ENCODE measurements at places on chromosomes 12 and 14.

GRCh38 chr14:104817930-104818713 is 17.2 kb downstream of the ZBTB42 start:
- no peak for DNase-seq

DNA sequence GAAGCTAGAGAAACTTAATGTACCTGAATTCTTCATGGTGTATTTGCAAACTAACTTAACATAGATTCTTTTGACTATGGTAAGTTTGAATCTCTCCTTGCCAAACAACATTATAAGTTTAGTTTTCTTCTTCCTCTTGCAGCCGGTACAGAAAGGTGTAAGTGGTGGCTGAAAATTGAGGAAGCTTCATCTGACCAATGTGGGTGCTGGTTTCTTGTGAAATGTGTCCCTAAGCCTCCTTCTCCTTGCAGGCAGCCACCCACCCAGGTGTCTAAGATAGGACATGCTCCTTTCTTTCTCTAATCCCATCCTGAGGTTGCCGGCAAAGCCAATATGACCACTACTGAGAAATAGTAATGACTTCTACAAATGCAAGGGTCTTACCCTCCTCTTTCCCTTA is 20.6 kb downstream of the GSG1 start:
- no peak for DNase-seq

GRCh38 chr12:107553211-107553765 is 132.3 kb upstream of the PWP1 start:
- no peak for DNase-seq

- DNase-seq: no peak
Observed at GRCh38 chr12:105858981-105859710, 279.6 kb downstream of the NUAK1 start.

DNA sequence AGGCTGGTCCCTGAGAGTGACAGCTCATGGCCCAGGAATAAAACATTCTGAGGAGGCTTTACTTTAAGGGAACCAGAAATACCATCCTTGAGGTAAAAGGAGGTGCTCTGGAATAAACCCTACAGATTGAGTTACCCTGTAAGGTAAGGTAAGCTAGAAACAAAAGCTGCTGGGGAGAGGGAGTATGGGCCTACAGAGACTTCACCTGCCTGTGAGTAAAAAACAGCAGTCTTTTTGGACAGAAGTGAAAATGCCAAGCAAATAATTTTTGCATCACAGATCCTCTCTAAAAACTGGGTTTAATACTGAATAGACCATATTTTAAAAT is 41.2 kb downstream of the CORO1C start:
- no peak for DNase-seq

- DNase-seq: no peak
Observed at GRCh38 chr12:103524238-103524875, 28.6 kb upstream of the C12orf42 start.

DNA sequence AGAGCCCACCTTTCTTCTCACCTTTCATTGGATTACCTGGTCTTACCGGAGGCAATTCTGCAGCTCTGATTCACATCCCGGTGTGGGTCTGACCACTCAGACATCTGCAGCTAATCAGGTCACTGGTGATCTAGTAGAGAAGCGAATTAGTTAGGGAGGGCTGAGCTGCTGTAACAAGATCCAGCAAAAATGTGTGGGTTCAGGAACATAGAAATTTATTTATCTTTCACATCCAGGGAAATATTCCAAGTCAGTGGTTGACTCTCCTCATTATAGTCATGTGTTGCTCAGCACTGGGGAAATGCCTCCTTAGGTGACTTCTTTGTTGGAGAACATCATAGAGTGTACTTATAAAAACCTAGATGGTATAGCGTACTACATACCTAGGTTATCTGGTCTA is 218.7 kb upstream of the PELI2 start:
- DNase-seq: no peak

Data from CD4-positive, alpha-beta T cell treated with Interferon alpha-2 for 1 hour (primary cell).